ENCODE measurements at places on chromosomes 1 and 21.

GRCh38 chr1:18384471-18384870, 96.3 kb upstream of the KLHDC7A start:
- DNase-seq = no peak

DNA sequence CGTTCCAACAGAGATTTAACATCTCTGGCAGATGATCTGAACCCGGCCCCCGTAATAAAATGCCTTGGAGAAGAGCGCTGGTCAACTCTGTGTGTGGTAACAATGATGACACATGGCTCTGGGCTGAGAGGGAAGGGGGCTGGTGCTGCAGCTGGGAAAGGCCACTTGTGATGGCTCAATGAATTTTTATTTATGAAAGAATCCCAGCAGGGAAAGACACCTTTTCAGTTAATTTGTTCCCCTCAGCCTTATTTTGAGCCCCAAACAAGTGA, 59.4 kb downstream of the SYT6 start:
- DNase-seq = no peak

GRCh38 chr1:186793582-186793927, 35.2 kb upstream of the PLA2G4A start:
- no peak for DNase-seq

DNA sequence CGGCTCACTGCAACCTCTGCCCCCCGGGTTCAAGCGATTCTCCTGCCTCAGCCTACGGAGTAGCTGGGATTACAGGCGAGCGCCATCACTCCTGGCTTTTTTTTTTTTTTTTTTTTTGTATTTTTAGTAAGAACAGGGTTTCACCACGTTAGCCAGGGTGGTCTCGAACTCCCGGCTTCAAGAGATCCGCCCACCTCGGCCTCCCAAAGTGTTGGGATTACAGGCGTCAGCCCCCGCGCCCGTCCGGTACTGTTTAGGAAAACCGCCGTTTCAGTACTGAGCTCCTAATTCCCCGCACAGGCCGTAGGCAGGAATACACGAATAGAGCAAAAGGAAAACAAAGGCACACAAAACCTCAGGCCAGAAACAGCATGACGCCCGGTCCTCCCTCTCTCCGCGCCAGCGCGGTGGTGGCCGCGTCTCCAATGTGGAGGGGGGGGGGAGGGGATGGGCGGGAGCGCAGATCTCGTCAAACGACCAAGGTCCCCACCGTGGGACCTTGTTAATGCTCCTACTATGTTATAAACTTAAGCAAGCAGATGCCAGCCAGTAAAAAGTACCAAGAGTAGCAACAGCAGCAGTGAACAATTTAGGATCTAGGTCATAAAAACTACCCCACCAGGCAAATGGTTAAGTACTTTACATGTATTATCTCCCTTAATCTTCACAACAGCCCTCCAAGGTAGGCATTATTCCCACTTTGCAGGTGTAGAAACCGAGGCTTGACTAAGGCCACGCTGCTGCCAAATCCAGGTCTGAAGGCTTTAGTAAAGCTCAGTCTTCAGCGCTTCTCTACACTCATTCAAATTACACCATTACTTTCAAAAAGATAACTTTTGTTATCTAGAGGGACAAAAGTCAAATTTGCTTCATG, 648 bp upstream of the ADAR start:
- peak; percentile 75 for DNase-seq

DNA sequence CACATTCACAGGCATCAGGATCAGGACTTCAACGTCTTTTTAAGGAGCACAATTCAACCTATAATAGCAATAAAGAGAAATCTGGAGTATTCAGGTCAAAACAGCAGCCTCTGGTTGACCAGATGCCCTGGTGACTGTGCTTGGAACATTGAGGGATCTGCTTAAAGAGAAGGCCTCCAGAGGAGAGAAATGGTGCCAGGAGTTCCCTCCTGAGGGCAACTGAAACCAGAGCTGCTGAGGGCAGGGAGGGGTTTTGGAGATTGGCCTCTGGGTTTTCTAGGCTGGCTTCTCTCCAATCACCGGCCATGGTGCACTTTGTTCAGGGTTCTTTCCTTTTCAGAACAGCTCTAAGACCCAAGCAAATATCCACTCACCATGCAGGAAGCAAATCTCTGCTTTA, 190.7 kb upstream of the KIAA0040 start:
- DNase-seq = peak; percentile 84

DNA sequence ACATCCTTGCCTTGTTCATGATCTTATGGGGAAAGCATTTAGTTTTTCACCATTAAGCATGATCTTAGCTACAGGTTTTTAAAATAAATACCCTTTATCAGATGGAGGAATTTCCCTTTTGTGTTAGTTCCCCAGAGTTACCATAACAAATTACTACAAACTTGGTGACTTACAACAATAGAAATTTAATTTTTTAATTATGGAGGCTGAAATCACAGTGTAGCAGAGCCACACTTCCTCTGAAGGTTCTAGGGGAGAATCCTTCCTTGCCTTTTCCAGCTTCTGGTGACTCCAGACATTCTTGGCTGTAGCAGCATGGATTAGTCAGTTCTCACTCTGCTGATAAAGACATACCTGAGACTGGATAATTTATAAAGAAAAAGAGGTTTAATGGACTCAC, 18.5 kb downstream of the MIGA1 start:
- no peak for DNase-seq

GRCh38 chr21:14814282-14814681, 250.5 kb downstream of the NRIP1 start:
- no peak for DNase-seq

DNA sequence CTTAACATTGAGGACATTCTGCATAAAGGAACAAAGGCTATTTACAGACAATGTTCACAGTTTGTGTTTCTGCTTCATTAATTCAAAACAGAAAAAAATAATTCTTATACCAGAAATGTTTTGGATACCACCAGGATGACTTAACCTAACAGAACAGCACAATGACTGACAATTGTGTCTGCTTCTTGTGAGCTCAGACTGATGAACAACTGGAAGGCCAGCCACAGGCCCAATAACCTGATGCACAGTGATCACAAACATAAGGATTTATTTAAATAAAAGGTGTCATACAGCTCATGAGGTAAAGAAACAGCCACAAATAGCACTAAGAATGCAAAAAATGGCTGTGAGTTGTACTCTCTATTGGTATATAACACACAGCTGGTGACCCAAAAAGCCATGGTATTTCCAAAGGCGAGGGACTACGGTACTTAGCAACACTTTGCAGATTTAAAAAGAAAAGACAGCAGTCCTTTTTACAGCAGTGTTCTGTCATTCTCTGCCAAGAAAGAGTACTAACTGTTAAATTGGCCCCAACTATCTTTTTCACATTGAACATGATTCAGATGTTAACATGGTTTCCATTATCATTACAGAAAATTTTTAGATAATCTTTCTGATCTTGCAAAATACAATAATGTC, 32.1 kb upstream of the DDAH1 start:
- no peak for DNase-seq

DNA sequence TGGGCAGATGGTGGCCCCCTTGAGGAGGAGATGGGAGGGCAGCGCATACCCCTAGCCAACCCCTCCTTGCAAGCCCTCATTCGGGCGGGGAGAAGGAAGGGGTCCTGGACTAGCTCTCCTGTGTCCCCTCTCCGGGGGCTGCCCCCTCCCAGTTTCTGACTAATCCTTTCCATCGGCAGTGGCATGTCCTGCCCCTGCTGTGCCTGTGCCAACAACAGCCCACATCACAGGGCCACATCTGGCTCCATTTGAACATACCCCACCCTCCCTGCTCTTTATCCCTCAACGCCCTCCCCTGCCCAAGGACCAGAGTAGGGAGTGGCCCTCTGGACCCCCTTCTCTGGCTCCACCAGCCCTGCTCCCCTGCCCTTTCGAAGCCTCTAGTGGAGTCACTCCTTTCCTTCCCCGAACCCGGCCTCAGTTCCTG, 11.0 kb upstream of the LMNA start:
- DNase-seq = no peak

DNA sequence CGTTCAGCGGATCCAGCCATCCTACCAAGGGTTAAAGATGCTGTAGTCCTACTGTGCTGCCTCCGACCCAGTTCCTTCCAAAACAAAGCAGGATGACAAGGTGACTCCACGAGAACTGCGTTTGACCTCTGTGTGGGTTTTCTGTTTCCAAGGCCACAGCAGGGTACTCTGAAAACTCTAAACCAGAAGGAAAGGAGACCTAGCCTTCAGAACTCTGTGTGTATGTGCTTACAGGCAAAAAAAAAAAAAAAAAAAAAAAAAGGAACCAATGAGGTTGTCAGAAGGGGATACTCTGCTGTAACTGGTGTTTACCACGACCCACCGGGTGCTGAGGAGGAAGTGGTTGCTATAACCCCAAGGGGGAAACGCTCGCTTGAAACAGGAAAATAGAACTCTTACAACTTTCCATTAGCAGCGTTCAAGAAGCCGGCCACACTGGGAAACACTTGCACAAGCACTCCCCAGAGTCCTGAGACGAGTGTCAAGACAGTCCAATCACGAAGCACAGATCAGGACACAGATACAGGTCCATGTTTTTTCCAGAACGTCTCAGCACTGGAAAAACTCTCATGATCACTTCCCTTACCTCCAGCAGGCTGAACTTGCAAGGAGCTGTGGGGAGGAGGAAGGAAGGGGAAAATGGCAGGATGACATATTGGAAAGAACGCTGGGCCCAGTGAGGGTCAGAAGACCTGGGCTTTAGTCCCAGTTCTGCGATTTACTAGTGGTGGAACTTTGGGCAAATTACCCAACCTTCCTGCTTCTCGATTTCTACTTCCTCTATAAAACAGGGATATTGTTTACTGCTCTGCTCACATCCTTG, 64.0 kb downstream of the ITPKB start:
- DNase-seq = no peak

GRCh38 chr1:6658359-6659060, 33.8 kb downstream of the THAP3 start:
- no peak for DNase-seq
